ENCODE measurements at places on chromosomes 6 and 20.

- no peak for DNase-seq
Measured at GRCh38 chr6:5173810-5174209, 86.9 kb downstream of the LYRM4 start.

GRCh38 chr6:143176090-143177021 is 115.7 kb downstream of the AIG1 start:
- no peak for DNase-seq

GRCh38 chr20:46545077-46545826 is 5.2 kb downstream of the OCSTAMP start:
- DNase-seq: no peak

- DNase-seq: no peak
Measured at GRCh38 chr6:139308286-139308916, 16.6 kb upstream of the TXLNB start.

- DNase-seq: no peak
Measured at GRCh38 chr6:16388488-16388887, 150.1 kb downstream of the GMPR start.

- DNase-seq: peak; percentile 32
Measured at GRCh38 chr6:56806368-56806767, 148.5 kb upstream of the BEND6 start.

GRCh38 chr20:53040693-53041589 is 68.8 kb downstream of the TSHZ2 start:
- DNase-seq: no peak

DNA sequence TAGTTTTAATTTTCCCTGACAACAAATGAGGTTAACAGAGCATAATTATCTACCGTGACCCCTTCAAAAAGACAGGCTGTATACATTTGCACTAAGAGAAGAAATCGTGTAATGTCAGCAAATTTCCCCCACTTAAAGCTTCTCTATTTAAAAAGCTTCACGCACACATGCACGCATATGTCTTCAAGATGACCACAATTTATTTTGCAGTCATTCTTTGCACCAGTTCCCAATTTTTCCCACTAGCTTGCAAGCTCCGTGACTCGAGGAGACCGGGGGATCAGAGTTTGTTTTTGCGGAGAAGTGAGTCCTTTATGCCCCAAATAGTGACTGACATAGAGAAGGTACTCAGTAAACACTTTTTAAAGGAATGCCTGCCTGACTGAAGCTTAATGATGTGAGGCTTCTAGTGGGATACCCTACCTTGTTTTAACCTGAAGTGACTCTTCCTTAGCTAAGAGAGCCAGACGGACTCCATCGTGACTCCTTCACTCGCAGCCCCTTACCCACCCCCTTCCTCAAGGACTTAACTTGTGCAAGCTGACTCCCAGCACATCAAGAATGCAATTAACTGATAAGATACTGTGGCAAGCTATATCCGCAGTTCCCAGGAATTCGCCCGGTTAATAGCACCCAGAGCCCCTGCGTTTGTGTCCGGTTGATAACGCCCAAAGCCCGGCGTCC is 9.3 kb upstream of the NQO2 start:
- no peak for DNase-seq

- DNase-seq: no peak
Measured at GRCh38 chr6:157390273-157391060, 9.5 kb downstream of the ZDHHC14 start.

GRCh38 chr6:97026298-97026697 is 101.8 kb downstream of the KLHL32 start:
- no peak for DNase-seq

DNA sequence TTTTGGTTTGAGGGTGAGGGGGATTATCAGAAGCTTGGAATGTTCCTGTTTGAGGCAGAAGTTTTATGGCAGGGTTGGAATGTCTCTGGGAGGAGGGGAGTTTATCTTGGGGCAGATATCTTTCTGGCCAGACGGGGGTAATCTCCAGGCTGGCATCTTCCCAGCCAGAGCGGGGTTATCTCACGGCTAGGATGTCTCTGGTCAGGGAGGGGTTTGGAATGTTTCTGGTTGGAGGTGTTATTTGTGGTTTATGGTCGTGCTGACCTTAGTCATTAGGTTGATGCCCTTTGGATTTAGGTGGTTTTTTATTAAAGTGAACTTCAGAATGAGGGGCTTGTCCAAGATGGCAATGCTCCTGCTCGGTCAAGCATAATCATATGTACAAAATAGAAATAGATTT is 14.8 kb downstream of the PGK2 start:
- DNase-seq: no peak

DNA sequence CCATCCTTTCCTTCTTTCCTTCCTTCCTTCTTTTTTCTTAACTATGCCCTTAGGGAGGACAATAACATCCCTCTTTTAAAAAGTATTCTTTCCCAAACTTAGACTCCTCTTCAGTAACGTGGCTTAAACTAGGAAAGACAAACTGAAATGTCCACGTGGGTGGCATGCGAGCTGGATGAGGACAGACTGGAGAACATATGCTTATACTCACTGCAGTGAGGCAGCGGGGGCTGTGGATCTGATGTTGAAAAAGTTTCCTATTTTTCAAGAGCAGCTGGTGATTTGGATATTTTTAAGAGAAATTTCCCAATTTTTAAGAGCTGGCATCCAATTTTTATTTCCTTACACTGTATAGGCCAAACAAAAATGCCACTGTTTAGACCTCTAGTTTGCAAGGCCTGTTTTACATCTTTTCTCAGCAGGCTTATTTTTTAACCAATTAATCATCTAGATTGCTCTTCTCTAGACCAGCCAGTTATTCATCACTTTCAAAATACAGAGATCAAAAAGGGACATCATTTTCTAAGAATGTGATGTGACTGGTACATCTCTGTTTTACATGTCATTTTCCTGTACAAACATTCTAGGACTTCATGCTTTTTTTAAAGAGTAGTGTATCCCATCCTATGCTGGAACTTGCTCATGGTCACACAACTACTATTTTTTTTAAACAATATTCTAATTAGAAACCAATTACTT is 226.5 kb downstream of the BTBD9 start:
- peak; percentile 69 for DNase-seq

DNA sequence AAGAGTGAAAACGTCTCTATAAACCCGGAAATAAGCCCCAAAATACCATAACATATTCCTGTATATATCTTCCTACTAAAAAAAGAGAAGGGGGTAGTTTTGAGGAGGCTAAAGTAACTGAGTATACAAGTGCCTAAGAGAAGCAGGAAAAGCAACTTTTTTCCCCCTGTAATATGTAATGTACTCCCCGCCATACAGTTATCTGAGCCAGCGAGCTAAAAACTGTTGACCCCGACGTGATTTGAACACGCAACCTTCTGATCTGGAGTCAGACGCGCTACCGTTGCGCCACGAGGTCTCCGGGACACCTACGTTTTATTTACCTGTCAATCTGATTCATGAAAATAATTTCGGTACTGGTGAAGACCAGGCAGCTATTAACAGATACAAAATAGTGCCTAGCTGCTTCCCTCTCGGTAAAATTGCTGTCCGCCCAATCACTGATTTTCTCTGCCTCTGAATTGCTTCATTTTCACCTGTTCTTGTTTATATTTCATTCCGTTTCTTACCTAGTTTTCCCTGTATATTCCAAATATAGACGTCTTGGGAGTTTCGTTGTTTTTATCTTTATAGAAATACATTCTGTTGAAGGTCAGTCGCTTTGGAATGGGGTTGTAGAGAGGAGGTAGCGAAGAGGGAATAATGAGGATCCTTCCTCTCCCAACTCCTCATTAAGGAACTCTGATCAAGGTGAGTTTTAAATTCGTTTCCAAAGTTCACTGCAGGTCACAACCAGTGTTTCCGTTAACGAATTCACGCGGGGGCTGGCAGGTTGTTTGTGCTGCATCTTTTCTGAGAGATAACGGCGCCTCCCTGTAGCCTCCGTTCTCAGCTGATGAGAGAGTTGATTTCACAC is 33.6 kb upstream of the BTN3A2 start:
- peak; percentile 37 for DNase-seq

- no peak for DNase-seq
Measured at GRCh38 chr6:75412969-75413662, 80.5 kb downstream of the FILIP1 start.

DNA sequence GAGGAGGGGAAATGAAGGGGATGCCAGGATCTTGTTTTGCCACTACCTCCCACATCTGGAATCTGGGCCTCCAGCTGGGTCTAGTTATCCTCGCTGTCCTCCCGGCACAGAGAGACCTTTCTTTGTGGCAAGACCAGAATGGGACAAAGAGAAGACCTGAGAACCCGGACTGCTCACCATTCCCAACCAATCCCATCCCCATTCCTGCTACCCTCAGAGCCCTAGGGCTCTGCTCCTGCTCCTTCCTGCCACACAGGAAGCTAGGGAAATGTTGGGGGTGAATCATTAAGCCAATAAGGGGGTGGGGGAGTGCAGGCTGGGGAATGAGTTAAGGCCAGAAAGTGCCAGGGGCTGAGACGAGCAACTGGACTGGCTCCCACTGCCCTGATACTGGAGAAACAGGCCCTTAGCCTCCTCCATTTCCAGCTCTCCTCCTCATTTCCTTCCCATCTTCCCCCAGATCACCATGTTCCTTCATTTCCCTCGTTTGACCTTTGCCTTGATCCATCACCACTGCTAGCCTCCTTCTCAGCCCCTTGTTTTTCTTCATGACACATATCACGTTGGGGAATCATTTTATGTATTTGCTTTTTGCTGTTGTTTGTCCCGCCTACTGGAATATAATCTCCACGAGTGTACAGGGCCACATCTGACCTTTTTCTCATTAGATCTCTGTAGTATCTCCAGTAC is 4.6 kb upstream of the IER3 start:
- DNase-seq: no peak

- peak; percentile 85 for DNase-seq
Measured at GRCh38 chr6:149831308-149831820, 32.8 kb downstream of the LRP11 start.

GRCh38 chr20:10502098-10502526 is 67.0 kb downstream of the SLX4IP start:
- no peak for DNase-seq

DNA sequence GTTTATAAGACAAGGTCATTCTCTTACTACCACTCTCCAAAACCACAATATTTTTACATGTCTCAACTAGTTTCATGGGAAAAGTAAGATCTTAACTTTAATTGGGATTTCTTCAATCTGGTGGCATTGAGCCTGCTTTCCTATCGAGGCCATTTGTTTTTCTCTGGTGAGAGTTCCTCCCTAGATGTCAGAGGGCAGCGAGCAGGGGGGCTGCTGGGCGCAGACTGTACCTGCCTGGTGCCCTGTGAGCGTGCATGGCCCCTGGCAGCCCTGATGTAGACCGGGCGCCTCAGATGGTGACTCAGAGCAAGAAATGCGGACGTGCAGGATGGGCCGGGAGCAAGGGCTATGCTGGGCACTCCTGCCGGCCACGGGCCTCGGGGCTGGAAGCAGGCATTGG is 27.2 kb downstream of the ERMARD start:
- no peak for DNase-seq
